Brain (organoid and tissue), 16 donors: ENCODE measurements at places on chromosomes 2 and 18. TPM values are rescaled to one million over a fixed set of nuclear protein-coding genes. Genes with fewer than 3 reads are reported as not detected.

The IL1F10 gene
- not detected for polyA plus RNA-seq

The ALPI gene
- not detected for polyA plus RNA-seq

The GALR1 gene
- 0.10 TPM for polyA plus RNA-seq

The ZSCAN30 gene
- polyA plus RNA-seq = 11.9 TPM

The TEKT4 gene
- not detected for polyA plus RNA-seq

The IL36RN gene
- polyA plus RNA-seq = not detected

The SLC19A3 gene
- 2.1 TPM for polyA plus RNA-seq

The MC2R gene
- polyA plus RNA-seq = not detected
